ENCODE measurements at places on chromosomes 1 and 21.
A peak's percentile ranks its signal among the peaks of the same experiment; 100 is the strongest.

DNA sequence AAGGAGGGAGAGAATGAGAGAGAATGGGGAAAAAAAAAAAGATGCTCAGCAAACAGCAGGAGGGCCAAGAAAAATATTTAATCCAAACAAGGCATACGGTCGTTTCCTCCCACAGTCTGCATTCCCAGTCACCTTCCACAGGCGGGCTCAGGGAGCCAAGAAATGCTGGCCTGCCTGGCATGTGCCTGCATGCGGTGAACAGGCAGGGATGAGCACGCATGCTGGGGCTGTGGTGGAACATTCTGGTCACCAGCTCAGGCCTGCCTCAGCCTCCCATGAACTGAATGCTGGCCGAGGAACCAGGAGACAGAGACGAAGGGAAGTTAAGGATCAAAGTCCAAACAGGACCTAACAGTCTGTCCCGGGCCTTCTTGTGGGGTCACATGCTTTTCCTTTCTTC is 335.3 kb downstream of the ASTN1 start:
- no peak for DNase-seq

GRCh38 chr1:166300767-166301166 is 134.0 kb upstream of the FAM78B start:
- no peak for DNase-seq

- DNase-seq, result no peak
These were observed 254.2 kb upstream of the VAMP3 start for GRCh38 chr1:7516929-7517328.

- DNase-seq, result no peak
These were observed 15.9 kb upstream of the ITPKB start for GRCh38 chr1:226754793-226755533.

DNA sequence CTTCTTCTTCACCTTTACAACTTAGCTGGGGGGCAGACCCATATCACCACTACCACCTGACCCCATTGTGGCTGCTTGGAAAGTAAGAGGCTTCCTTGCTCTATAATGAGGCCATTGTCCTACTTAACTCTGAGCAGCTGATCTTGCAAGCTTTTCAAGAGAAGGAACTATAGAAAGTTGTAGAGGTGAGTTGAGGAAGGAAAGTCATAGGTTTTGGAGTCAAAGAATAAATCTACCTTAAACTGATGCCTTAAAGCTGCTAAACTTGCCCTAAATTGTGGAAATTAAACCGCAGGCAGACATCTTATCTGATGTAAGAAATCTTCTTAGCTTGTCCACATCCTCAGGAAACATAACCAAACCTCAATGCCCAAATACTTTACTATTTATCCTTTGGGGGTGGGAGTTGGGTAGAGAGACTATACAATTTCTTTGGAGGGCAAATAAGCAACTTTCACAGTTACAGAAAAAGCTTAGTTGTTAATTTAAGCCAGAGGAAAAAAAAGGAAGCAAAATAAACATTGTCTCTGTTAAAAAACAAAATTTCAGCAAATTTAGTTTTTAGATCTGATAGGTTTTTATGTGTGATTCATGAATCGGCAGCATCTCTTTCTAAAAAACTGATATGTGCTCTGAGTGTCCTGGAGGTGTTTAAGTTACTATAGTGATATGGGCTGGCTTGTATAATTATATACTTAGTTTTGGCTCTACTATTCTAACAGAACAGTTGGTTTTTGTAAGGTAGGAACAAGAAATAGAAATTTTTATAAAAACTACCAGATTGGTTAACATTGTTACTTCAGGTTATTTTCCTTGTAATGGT is 4.7 kb downstream of the IL23R start:
- no peak for DNase-seq

DNA sequence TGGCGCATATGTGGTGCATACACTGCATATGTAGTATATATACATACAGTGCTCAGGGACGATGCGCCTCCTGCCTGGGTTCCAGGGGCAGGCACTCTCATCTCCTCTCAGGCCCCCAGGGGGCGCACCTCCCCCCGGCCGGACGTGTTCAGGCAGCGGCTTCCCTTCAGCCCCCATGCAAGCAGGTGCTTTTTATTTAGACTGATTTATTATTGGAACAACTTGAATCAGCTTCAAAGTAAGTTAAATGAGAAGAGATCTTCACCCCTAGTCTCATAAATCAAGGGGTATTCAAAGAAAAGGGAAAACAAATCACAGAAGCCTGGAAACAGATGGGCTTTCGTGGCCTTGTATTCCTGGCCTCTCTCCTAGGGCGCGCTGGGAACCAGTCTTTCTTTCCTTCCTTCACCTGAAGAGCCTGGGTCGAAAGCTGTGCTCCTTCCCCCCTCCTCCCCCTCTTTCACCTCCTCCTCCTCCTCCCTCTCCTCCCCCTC is 64.6 kb downstream of the UBIAD1 start:
- peak; percentile 81 for DNase-seq

- DNase-seq, result no peak
These were observed 15.8 kb upstream of the TNFRSF8 start for GRCh38 chr1:12047120-12047876.

GRCh38 chr1:233057836-233058235 is 107.4 kb downstream of the NTPCR start:
- no peak for DNase-seq

- peak; percentile 8 for DNase-seq
These were observed 173.2 kb downstream of the COP1 start for GRCh38 chr1:176033881-176034280.

DNA sequence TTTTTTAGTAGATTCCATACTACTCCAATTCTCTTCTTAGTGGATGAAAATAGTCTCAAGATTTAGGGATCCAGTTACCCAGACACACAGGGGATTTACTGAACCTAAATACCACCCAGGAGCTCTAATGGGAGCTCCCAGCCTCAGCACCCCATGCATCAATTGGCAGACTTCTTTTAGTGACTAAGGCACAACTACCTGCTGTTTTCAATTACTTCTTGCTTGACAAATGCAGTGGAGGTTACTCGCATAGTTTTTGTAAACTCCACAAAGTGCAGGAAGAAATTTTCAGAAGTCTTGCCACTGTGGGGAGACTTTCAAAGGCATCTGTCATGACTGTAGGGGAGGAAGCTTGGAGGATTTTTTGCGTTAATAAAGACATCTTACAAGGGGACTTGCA is 35.5 kb upstream of the MAP10 start:
- DNase-seq, result no peak

DNA sequence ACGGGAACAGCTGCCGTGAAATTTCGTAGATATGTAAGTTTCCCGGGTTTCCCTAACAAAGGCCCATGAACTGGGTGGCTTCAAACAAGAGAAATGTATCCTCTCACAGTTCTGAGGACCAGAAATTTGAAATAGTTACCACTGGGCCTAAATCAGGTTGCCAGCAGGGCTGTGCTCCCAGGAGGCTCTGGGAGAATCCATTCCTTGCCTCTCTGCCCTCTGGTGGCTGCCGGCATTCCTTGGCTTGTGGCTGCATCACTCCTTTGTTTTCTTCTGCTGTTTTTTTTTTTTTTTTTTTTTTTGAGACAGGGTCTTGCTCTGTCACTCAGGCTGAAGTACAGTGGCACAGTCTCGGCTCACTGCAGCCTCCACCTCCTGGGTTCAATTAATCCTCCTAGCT is 23.7 kb downstream of the UMODL1 start:
- DNase-seq, result no peak

- no peak for DNase-seq
These were observed 941 bp upstream of the IFI16 start for GRCh38 chr1:159008744-159009188.

DNA sequence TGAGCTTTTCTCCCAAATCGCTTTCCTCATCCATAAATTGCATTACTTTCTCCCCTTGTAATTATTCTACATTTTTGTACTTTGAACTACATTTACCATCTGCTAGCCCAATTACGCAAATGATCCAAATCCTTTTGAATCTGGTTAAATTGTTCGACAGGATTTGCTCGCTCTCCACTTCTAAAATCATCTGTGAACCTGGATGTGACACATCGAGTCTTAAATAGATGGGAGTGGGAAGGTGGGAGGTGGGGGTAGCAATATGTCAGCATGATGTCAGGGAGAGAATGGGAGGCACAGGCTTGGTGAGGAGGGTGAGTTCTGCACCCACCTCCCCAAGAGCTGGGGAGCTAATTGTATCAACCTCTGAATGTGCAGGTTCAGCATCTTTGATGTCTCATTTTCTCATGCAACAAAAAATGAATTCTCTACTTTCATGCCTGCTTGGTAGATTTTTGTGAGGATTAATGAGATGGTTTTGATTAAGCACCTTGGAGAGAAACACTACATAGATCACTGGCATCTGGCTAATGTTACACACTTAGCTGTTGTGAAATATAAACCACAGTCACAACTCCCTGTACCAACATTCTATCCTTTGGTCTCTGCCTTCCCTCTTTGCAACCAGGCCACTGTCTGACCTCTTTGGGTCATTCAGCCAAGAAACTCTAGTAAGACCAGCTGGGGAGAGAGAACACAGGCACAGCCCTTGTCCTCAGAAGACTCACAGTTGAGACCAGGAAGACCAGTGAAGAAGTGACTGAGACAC is 165.1 kb downstream of the DAB1 start:
- no peak for DNase-seq

DNA sequence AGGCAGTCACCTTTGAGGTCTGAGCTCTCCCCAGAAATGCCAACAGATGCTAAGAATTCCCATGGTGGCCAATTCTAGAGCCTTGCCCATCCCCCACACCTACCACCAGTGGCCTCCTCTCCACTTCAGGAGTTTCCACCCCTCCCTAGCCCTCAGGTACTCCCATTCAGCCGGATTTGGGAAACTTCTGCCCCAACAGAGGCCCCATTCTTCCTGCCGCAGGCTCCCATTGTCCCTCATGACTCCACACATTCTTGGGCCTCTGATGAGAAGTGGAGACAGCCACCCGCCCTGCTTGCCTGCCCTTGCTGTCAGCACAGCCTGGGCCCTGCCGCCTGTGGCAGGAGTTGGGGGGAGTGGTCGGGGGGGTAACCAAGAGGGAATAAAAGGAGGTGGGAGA is 4.6 kb downstream of the BLACAT1 start:
- no peak for DNase-seq

- no peak for DNase-seq
These were observed 70.1 kb downstream of the MTR start for GRCh38 chr1:236864996-236865817.

GRCh38 chr1:221509575-221510355 is 232.1 kb downstream of the DUSP10 start:
- DNase-seq, result no peak

DNA sequence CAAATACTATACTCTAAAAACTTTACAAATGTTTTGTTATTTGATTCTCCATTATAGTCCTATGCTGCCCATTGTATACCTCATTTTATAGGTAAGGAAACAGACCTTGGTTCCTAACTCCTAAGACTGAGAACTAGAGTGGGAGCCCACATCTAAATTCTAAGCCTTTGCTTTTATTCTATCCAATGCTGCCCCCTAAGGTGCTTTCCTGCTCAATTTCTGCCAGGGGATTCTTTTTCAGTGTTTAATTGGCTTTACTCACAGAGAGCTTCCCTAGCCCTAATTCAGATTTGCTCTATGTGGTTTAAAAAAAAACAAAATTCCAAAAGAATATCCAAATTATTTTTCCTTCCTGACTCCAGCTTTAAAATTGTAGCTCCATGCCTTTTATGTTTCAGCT is 64.5 kb downstream of the KIF14 start:
- DNase-seq, result no peak

DNA sequence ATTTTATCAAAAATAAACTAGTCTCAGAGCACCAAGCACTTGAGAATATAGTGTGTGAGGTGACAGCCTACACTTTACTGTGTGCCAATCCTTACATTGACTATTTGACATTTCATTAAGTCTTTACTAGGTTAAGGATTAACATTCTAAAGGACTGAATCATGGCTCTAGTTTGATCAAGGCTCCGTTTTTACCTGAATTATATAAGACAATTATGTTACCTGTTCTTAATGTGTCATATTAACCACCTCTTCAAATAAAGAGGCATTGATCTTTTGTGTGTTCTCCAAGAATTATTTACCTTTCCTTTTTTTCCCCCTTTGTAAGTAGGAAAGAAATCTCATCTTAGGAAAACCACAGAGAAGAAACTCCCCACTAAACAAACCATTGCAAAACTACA is 189.7 kb downstream of the HS2ST1 start:
- no peak for DNase-seq

DNA sequence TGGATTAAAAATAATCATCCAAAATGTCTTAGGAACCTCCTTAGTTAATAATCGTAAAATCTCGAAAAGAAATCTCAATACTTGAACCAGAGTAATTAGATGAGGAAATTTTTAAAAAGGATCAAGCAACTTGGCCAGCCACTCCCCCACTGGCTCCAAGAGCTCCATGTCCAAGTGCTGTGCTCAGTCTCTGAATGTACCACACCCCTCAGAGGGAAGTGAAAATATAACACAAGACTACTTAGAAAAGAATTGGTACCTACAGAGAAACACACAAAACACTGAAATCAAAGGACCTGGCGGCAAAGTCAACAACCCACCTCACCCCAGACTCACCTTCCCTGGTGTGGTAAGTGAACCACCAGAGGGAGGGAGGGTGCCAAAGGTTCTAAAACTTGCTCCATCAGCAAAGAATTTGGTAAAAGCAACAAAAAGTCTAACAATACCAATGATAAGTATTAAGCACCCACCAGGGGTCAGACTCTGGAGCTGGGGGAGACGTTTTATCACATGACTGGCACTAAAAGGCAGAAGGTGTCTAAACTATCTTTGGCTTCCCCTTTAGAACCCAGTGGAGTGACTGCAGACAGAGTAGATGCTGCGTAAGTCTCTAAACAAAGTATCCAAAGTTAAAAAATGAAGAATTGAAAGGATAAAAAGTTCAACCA is 14.0 kb downstream of the LBR start:
- DNase-seq, result no peak

DNA sequence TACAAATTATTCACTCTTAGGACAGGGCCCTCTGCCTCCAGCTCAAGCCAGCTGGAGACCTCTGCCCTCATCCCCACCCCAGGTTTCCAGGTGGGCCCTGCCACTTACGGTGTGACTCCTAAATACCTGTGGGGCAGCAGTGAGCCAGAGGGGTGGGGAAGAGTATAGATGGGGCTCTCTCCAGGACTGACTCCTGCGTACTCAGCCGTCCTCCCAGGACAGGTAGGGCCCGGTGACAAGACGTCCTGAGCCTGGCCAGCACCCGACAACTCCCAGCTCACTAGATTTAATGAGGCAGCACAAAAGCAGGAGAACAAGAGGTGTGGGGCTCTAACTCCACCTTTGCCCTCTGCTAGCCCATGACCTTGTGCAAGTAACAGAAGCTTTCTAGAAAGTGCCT is 16.8 kb downstream of the GNG12 start:
- no peak for DNase-seq

- DNase-seq, result no peak
These were observed 54.9 kb downstream of the NRIP1 start for GRCh38 chr21:15009837-15010363.
